Activated CD4-positive, alpha-beta T cell treated with anti-CD3 and anti-CD28 coated beads for 1 hour (primary cell): ENCODE measurements at places on chromosomes 16 and 17.

DNA sequence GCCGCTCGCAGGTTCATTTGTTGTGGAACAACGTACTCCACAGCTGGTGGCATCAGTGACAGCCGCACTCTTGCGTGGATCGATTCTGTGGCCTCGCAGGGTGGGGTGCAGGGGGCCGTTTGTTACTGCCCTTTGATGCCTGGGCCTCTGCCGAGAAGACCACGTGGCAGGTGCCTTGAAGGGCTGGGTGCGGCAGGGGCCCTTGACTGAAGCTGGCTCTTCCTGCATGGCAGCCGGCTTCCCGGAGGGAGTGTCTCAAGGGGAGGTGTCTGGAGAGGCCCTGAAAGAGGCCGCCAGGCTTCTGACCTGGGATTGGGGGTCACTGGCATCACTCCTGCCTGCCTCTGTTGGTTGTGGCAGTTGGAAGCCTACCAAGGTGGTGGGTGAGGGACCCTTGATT is 43.8 kb downstream of the TBCD start:
- no peak for DNase-seq

DNA sequence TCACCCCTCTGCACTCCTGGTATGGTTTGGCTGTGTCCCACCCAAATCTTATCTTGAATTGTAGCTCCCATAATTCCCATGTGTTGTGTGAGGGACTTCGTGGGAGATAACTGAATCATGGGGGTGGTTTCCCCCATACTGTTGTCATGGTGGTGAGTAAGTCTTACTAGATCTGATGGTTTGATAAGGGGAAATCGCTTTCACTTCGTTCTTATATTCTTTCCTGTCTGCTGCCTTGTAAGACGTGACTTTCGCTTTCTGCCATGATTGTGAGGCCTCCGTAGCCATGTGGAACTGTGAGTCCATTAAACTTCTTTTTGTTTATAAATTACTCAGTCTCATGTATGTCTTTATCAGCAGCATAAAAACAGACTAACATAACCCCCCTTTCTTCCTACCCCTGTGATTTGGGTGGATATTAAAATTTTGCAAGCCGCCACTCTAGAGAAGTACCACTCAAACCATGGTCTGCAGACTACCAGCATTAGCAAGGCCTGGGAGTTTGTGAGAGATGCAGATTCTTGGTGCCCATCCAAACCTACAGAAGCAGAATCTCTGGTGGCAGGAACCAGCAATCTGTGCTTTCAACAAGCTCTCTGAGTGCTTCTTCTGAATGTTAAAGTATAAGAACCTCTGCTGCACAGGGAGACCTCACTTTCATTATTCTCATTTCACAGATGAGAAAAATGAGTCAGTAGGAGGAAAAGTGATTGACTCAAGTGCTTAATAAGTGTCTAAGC is 999.5 kb upstream of the EEF2KMT start:
- no peak for DNase-seq

- DNase-seq: no peak
Measured at GRCh38 chr16:61419791-61420190, 616.4 kb downstream of the CDH8 start.

- DNase-seq: no peak
Measured at GRCh38 chr16:69143116-69143515, 10.7 kb downstream of the UTP4 start.

- no peak for DNase-seq
Measured at GRCh38 chr17:1630662-1631061, 2.0 kb upstream of the SLC43A2 start.

- DNase-seq: no peak
Measured at GRCh38 chr16:1180549-1181403, 27.9 kb downstream of the CACNA1H start.

GRCh38 chr17:67246653-67247415 is 1.8 kb upstream of the HELZ start:
- no peak for DNase-seq

- DNase-seq: no peak
Measured at GRCh38 chr16:81457326-81458133, 12.9 kb downstream of the CMIP start.

DNA sequence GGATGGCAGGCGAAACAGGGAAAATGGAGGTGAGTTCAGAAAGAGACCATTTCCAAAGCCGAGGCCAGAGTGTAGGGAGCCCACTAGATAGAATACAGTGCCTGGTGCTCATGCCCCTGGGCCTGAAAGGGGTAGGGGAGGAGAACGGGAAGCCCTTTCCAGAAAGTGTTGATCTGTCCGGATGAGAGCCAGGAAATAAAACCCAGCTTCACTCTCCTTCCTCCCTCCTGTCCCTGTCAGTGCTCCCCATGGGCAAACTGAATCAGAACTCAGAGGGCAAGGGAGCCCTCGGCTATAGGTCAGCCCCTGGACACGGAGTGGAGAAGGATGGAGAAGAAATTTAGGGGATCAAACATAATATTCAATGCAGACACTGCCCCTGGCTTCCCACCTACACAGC is 57.7 kb upstream of the RPL38 start:
- DNase-seq: no peak

- no peak for DNase-seq
Measured at GRCh38 chr16:68383858-68384257, 64.5 kb downstream of the SMPD3 start.

DNA sequence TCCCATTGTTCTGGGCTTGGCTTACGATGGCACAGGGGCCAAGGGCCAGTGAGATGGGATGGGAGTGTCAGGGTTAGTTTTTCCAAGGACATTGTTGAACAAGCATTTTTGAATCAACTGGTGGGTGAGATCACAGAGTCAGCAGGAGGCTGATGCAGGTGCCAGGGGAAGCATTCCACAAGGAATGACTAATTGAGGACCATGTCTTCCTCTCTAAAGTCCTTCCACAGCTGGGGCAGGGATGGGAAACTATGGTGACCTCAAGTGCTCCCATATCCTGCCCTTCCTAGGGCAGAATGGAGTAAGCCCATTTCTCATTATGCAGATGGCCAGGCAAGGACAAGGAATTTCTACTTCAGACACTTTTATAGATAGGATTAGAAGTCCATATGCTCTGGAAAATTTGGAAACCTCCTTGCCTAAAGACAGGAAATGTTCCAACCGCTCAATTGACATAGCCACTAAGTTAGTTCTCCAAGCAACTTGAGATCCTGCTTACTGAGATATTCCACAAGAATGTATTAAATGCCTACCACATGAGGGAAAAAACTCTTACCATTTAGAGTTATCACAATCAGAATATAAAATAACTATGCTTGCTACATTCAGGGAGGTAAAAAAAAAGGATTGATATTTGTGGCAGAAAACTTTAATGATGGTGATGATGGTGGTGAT is 21.2 kb upstream of the ENGASE start:
- DNase-seq: no peak

GRCh38 chr16:15961060-15961511 is 11.7 kb downstream of the ABCC1 start:
- peak; percentile 52 for DNase-seq

- no peak for DNase-seq
Measured at GRCh38 chr16:68894714-68895113, 51.4 kb downstream of the TANGO6 start.

GRCh38 chr16:18049547-18050133 is 286.9 kb downstream of the NPIPA8 start:
- DNase-seq: no peak

DNA sequence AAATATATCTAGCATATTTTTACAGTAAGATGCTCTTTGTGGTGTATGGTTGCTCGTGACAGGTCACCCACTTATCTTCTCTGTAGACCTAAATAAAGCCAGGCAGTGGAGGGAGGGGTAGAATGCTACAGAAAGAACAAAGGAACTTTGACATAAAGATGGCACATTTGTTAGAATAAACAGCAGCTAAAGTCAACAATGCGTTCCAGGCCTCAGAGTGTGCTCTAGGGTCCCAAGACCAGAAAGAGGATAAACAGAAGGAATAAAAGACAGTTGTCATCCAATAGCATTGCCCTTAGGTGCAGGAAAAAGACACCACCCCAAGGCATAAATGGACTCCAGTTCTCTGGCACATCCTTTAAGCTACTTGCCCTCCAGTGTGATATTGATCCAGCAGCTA is 523.0 kb upstream of the CDH11 start:
- no peak for DNase-seq

GRCh38 chr17:36127911-36128310 is 24.3 kb downstream of the CCL4 start:
- no peak for DNase-seq

GRCh38 chr17:73187203-73187769 is 5.6 kb upstream of the COG1 start:
- no peak for DNase-seq

DNA sequence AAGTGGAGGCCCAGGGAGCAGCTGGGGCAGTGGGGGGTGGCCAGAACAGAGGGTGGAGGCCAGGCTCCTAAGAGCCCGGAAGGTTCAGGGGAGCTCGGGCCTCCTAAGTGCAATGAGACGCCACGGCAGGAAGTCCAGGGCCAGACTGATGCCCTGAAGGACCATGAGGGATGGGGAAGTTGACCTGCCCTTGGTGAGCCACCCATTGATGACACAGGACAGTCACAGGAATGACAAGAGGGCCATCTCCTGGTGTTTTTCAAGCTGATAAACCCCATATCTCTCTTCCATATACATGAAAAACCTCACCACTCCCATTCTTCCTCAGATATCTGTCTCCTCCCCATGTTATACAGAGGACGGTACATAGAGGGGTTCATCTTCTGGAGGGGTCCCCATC is 5.8 kb upstream of the MRPL58 start:
- DNase-seq: no peak

DNA sequence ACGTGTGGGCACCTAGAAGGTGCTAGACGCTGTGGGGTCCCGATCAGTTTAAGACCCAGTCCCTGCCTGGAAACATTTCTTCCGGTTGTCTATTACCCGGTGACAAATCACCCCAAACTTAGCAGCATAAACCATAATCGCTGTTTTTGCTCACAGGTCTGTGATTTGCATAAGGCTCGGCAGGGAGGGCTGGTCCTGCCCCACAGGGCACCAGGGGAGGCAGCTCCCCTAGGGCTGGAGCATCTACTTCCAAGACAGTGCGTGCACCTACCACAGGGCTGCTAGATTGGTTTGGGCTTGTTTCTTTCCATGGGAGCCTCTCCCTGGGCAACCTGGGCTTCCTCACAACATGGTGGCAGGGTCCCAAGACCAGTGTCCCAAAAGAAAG is 214.5 kb upstream of the CIBAR2 start:
- no peak for DNase-seq

DNA sequence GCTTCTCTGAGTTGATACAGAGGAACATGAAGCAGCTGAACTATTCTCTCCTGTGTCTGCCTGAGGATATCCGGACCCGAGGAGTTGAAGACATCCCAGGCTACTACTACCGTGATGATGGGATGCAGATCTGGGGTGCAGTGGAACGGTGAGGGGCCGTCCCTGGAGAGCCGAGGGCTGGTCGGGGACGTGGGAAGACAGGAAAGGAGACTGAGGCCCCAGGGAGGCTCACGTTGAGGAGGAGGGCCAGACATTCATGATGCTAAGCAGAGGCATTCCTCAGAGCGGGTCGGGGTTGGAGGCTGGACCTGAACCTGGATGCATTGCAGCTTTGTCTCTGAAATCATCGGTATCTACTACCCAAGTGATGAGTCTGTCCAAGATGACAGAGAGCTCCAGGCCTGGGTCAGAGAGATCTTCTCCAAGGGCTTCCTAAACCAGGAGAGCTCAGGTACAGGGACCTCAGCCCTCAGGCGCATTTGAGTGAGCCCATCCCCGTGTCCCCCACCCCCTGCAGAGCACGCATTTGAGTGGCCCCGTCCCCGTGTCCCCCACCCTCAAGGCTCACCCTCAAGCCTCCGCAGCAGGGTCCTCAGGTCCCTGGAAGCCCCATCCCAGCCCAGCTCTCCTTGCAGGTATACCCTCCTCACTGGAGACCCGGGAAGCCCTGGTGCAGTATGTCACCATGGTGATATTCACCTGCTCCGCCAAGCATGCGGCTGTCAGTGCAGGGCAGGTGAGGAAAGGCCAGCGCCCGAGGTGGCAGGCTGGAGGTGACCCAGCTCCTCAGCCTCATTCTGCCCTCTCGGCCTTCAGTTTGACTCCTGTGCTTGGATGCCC is 8.3 kb downstream of the ALOX15B start:
- no peak for DNase-seq

DNA sequence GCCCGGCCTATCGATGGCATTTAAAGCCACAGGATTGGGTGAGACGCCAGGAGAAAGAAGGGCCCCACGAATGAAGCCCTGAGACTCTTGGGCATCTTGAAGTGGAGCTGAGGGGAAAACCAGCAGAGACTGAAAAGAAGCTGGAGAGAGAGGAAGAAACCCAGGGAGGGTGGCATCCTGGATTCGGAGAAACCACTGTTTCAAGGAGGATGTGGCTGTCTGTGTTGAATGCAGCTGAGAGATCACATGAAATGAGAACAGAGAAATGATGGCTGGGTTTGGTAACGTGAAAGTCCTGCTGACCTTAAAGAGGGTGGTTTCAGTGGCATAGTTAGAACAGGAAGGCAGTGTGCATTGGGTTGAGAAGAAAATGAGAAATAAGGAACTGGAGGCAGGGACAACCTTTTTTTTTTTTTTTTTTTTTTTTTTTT is 3.8 kb downstream of the TNFSF12 start:
- no peak for DNase-seq

DNA sequence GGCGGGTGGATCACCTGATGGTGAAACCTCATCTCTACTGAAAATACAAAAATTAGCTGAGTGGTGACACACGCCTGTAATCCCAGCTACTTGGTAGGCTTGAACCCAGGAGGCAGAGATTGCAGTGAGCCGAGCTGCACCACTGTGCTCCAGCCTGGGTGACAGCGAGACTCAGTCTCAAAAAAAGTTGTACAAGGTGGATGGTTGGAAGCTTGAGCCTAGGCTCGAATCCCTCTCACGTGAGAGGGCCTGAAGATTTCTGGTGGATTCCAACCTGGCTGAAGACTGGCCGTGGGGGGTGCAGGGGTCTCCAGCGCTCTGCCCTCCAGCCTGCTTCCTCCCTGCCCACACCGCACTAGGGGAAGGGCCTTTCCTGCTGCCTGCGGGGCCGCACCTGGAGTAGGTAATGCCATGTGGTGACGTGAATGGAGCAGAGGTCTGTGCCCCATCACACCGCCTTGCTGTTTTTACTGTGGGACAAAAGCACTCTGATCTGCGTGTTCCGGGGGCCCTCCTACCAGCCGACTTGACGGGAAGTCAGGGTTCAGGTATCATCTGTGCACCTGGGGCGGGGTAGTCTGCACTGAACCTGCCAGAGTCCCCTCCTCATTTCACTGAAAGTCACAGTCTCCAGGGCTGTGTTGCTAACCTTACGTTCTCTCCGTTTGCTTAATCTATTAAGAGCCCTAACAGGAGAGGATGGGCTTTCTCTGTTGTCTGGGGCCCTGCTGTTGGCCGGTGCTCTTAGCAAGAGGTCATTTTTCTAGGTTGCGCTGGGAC is 4.2 kb downstream of the RPL13 start:
- no peak for DNase-seq

GRCh38 chr16:77169650-77170236 is 21.2 kb upstream of the MON1B start:
- no peak for DNase-seq

- no peak for DNase-seq
Measured at GRCh38 chr17:14733376-14733775, 432.5 kb downstream of the HS3ST3B1 start.

GRCh38 chr17:78735832-78736525 is 46.1 kb downstream of the CYTH1 start:
- no peak for DNase-seq

- DNase-seq: no peak
Measured at GRCh38 chr17:61809816-61810392, 53.4 kb downstream of the BRIP1 start.

- DNase-seq: peak; percentile 45
Measured at GRCh38 chr16:67542464-67542863, 13.8 kb downstream of the RIPOR1 start.
